ENCODE measurements at places on chromosomes 5 and 9. TPM values are rescaled to one million over a fixed set of nuclear protein-coding genes. Genes with fewer than 3 reads are reported as not detected.
A peak's percentile ranks its signal among the peaks of the same experiment; 100 is the strongest.

DNA sequence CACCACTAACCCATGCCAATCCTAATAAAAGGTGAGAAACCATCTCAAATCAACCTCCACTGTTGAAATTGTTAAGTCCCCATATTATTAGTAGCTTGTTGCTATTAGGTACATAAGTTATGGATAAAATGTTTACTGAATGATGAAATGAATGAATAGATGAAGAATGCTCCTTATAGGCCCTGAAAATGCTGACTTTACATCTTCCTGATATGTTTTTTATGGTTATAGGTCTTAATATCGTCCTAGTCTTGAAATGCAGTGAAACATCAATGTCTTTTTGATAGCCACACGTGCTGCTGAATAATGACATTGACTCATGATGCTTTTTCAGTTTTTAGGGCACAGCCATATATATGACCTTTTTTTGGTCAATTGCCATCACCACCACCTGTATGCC, 277.7 kb downstream of the SAXO1 start:
- no peak for DNase-seq

Gene SFXN1
- total RNA-seq, result 123 TPM

Gene SLC36A2
- total RNA-seq, result not detected

DNA sequence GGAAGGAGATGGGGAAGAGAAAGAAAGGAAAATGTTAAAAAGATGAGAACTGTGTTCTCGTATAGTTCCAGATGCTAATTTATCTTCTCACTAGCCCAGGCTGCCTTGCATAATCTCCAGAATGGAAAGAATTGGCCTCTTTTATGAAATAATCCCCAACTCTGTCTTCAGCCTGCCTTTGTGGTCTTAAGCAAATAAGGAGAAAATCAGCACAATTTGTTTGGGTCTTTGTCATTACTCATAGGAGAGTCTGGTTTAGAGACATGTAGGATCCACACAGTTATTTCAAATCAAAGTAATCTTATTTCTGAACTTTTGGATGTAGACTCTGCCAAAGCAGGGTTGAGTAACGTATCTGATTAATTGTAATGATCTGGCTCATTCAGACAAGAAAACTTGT, 50.7 kb upstream of the CAMK4 start:
- no peak for DNase-seq

Gene IFNA13
- not detected for total RNA-seq

DNA sequence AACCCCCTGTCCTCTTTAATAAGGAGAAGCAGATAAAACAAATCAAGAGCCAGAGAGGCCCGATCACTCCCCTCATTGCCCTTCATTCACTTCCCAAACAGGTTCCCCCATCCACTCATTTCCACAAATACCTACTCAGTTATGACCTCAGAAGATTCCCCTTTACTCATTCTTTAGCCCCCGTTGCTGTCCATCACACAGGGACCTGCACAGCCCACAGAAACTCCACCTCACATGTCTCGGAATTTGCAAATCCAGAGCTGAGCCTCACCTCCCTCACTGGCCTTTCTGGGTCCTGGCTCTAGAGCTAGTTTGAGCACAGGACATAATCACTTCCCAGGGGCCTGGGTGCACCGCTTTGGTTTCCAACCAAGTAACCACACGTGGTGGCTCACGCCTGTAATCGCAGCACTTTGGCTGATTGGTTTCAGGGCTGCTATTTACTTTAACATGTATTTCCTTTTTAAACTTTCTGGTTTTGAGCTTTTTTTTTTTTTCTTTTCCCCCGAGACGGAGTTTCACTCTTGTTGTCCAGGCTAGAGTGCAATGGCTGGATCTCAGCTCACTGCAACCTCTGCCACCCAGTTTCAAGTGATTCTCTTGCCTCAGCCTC, 17.8 kb downstream of the ATP6V0E1 start:
- DNase-seq, result no peak

DNA sequence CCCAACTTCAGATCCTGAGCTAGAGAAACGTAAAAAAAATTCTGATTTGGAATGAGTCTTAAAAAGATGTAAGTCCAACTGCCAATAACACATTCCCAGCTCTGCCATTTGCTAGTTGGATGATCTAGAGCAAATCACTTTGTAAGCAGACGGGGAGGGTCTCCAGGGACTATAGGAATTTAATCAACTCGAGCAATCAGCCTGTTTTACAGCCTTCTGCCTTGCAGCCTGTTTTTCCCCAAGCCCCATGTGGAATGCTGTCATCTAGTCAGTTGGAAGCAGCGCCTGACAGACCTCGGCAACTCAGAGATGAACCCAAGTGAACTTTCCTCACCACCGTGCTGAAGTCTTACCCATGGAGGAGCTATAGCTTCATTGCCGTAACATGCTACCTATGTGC, 34.8 kb upstream of the HRH2 start:
- DNase-seq, result no peak

DNA sequence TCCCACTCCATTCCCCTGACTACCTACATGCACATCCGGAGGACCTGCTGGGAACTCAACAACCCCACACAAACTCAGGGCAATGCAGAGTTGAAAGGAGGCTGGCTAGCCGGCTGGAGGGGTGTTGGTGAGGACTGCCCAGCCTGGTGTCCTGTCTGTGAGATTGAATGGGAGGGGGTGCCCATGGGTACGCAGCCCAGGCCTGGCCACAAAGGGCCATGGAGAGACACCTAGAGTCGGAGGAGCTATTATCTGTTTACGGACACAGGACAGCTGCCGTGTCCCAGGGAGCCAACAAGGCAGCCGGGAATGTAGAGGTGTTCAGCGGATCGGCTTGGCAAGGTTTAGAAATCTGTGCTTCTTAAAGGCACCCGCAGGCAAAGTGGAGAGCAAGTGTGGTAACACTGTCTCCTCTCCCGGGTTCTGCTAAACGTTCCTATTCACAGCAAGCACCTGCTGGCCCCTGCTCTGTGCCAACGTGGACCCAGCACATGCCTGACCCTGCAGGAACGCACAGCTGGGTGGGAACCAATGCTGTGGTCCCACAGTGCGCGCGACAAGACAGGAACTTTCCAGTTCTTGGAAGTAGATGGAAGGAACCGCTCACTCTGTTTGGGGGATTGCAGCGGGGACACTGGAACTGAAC, 166.7 kb downstream of the DAB2IP start:
- DNase-seq, result no peak

DNA sequence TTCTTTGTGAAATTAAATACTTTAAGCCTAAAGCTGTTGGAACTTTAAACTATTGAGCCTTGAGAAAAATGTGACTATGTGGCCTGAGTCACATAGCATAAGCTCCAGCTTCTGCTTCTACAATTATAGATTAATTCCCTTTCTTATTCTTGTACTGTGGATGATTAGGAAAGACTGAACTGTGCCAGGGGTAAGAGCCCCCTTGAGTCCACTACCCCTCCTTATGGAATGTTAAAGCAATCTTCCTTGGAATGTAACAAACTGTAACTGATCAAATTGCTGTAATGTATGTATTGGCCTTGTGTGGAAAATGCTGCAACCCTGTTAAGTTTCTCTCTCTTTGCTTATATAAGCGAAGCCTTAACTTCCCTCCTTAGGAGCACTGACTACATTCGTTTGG, 273.2 kb downstream of the FAM170A start:
- DNase-seq, result no peak

DNA sequence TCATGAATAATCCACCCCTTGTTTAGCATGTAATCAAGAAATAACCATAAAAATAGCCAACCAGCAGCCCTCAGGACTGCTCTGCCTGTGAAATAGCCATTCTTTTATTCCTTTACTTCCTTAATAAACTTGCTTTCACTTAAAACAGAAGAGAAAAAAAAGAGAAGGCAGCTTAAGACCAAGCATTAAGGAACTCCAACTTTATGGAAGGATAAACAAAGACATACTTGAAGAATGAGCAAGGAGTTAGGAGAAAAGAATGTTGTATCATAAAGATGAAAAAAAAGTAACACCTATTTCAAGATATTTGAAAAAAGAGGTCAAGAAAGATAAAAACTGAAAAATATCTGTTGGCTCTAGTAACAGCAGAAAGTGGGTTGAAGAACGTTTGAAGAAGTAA, 107.6 kb downstream of the RNF180 start:
- DNase-seq, result peak; percentile 45

DNA sequence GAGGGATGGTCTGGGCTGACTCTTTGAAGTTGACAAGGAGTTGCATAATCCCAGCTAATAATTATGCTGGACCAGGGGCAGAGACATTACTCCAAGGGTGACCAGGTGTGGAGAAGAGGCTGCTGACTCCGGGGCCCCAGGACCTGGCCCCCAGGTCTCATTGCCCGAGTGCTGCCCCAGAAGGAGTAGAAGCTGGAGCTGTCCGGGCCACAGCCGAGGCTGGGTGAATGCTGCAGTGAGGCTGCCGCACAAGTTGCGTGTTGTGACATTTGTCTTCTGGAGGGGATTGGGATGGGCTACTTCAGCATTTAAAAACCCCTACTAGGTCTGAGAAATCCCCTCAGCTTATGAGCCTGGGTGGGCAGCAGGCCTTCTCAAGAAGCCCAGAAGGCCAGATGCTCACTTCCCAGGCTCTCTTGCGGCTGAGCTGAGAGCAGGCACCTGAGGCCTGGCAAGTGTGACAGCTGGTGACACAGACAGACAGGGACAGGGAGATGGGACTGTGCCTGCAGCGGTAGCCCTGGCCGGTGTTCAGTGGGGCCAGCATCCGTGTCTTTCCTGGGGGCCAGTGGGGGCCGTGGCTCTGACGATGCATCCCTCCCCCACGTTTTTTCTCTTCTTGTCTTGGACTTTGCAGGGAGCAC, 122.8 kb downstream of the KCNIP1 start:
- no peak for DNase-seq

DNA sequence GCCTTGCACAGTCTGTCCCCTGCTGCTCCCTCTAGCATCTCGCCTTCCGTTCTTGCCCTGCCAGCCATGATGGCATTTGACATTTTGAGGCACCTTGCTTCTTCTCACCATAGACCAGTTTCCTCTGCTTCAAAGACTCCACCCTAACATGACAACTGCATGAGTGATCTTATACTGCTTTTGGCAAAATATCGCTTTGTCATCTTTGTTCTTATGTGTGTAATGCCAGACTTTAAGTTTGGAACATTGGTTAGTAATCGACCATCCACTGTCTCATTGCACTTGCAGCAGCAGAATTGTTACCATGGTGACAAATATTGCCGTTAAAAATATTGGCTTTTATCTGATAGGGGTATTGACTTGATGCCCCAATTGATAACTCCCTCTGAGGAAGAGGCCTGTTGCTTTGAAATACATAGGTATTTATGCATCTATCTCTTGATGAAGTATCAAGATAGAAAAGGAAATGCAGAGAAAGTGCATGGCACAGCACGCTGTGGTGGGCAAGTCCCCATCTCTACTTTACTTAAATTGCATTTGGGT, 6.8 kb downstream of the GARIN3 start:
- DNase-seq, result no peak

- DNase-seq, result no peak
These were observed 97.9 kb downstream of the CRB2 start for GRCh38 chr9:123453831-123454321.

- DNase-seq, result no peak
These were observed 125.3 kb upstream of the GNA14 start for GRCh38 chr9:77773381-77773780.

DNA sequence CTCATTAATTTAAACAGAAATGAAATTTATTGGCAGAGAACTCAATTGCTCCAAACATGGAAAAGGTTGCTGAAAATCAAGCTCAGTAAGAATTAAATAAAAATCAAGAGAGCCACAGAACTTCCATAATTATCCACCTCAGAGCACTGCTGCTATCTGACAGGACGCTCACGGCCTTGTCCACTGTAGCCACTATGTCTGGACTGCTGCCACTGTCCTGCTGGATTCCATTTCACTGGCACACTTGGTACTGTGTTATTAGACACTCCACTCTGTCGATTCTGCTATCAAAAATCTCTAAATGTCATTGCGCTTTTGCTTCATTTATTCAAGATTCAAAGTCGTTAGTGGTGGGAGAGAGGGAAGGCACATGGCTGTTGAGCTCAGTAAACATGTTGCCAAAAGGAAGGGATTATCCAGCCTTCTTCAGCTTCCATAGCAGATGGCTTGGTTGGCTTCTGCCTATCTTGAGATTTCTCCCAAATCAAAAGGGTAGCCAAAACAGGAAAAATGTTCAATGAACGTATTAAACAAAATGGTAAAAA, 815.0 kb downstream of the CDH18 start:
- no peak for DNase-seq

GRCh38 chr9:127398715-127399400, 1.9 kb downstream of the SLC2A8 start:
- DNase-seq, result no peak

DNA sequence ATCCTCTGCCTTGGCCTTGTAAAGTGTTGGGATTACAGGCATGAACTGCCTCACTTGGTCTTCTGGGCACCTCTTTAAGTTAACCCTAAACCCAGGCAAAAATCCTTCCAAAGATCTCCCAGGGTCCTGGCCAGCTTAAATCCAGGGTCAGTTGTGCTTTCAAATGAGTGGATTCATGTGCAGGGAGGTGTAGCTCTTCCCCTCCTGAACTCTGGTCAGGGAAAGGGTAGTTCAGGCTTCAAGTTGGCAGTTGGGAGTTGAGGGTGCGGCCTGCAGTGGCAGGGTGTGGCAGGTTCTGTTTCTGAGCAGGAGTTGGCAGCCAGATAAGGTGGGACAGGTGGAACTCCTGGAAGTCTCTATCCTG, 3.6 kb downstream of the HNRNPAB start:
- no peak for DNase-seq

Gene RIC1
- total RNA-seq, result 20.5 TPM

Gene SLC4A9
- total RNA-seq, result not detected

Gene MCC
- 42.9 TPM for total RNA-seq

DNA sequence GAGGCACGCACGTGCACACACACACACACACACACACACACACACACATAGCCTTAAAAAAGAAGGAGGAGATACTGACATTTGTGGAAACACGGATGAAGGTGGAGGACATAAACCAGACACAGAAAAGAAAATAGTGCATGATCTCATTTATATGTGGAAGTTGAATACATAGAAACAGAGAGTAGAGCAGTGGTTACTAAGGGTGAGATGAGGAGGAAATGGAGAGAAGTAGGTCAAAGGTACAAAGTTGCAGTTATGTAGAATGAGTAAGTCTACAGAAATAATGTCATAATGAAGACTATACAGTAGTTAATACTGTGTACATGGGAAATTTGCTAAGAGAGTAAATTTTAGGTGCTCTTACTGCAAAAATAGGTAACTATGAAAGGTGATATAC, 412.2 kb upstream of the CDH9 start:
- DNase-seq, result peak; percentile 25

DNA sequence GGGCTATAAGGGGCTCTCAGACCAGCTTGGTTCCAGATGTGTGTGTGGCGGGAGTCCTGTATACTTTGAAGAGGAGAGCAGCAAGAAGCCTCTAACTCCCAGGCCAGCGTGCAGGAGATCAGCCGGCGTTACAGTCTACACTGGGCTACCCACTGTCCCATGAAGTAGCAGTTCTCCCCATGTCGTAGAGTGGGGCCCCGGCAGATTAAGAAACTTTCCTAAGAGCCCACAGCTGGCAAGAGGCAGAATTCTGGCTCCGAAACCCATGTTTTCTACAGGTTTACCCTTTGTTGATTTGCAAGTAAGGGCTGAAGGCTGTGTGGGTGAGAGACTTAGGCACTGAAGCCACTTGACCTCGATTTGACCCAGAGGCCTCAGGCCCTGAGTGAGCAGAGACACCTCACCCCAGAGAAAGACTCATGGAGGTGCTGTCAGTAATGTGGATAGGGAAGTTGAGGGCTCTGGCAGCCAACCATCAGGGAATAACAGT, 881 bp upstream of the B4GALT1 start:
- no peak for DNase-seq

Gene GABBR2
- total RNA-seq, result 0.17 TPM

GRCh38 chr5:10145923-10146401, 103.7 kb downstream of the ATPSCKMT start:
- DNase-seq, result peak; percentile 49
